ENCODE measurements at places on chromosomes 1 and 21.
A peak's percentile ranks its signal among the peaks of the same experiment; 100 is the strongest.

DNA sequence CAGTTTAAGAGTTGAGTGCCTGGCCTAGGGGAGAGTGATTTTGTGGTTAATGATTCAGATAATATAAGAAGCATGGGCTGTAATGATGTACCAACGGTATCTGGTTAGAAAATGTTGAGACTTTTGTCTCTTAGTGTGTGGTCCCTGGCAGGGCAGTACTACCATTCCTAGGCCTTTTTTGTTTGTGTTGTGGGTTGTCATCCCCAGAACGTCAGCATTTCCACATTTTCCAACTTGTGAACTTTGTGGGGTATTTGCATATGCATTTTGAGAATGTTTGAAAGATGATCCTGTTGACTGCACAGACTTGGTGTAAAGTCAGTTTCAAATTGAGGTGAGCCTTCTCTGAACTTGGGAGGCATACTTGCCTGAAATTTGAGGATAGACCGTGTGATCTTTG, 11.4 kb downstream of the NEK7 start:
- DNase-seq, result no peak

DNA sequence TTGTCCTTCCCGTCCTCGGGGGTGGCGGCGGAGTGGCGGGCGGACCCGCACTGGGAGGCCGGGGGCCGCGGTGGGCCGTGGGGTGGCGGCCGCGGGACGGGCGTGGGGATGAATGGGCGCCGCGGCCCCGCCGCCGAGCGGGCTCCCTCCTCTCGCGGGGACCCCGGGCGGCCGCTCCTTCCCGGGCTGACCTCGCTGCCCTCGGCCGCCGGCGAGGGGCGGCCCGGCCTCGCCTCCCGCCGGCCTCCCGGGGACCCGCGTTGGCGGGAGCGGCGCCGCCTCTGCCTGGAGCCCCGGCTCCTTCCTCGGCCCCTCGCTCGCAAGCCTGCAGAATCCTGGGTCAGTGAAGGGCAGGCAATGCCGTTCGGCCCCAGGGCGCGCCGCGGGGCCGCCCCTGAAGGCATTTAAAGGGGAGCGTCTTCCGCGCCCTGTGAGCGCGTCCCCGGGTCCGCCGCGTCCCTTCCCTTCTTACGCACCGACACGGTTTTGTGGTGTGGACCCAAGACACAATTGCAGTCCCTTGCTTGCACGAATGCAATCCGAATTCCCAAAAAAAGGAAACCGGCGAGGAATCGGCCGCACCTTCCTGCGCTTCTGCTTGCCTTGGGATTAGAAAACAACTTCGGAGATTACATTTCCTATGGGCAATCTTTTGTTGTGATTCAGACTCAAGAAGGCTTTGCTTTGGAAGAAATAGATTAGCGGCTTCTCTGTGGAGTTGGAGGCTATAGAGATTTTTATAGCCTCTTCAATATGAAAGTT, 776 bp downstream of the ITSN1 start:
- peak; percentile 27 for DNase-seq

GRCh38 chr1:213332491-213332890, 281.4 kb downstream of the RPS6KC1 start:
- no peak for DNase-seq

- DNase-seq, result no peak
Measured at GRCh38 chr1:16289959-16290358, 53.0 kb upstream of the CPLANE2 start.

DNA sequence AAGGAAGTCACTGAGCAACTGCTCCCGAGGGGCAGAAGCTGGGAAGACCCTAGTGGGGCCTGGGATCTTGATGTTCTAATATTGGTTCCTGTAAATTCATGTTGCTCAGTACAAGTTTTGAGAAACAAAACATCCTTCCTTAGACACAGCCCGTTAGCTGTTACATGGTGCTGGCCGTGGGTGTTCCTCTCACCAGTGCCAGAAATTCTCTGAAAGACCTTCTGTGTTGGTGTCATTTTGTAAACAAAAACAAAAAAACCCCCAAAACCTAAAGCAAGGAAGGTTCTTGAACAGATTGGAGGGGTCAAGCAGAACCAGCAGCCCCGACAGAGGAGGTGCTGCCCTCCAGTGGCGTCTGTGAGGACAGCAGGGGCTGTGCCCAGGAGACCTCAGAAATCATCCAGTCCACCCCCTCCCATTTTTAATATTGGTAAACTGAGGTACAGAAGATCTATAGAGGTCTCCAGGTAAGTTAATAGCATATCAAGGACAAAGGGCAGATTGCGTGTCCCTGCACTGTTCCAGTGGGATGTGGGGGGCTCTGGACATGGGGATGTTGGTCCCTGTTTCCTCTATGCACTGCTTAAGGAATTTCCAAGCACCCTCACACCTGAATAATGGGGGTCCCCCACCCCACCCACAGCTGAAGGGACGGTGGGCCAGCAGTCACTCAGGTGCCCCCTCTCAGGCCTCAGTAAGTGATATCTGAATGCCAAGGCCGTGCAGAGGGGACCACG, 38.2 kb downstream of the SLC2A7 start:
- DNase-seq, result no peak

DNA sequence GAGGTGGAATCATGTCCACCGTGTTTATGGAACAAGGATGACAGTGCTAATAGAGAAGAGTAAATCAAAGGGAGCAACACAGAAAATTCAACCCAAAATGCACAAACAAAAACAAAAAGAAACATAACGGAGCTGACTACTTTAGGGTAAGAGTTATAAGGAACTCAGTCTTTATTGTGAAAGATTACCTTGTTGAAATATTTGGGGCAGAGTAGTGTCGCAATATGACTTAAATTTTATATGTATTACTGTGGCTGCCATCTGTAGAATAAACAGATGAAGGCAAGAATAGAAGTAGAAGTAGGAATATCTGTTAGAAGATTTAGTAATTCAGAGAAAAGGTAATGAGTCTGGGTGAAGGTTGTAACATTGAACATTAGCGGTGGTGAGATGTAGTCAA, 913.9 kb downstream of the BRINP3 start:
- no peak for DNase-seq

- no peak for DNase-seq
Measured at GRCh38 chr1:203217668-203218067, 11.8 kb downstream of the CHIT1 start.

GRCh38 chr21:36104317-36105300, 30.3 kb upstream of the CBR3 start:
- no peak for DNase-seq

GRCh38 chr1:1167398-1167821, 6.3 kb upstream of the TTLL10 start:
- no peak for DNase-seq

DNA sequence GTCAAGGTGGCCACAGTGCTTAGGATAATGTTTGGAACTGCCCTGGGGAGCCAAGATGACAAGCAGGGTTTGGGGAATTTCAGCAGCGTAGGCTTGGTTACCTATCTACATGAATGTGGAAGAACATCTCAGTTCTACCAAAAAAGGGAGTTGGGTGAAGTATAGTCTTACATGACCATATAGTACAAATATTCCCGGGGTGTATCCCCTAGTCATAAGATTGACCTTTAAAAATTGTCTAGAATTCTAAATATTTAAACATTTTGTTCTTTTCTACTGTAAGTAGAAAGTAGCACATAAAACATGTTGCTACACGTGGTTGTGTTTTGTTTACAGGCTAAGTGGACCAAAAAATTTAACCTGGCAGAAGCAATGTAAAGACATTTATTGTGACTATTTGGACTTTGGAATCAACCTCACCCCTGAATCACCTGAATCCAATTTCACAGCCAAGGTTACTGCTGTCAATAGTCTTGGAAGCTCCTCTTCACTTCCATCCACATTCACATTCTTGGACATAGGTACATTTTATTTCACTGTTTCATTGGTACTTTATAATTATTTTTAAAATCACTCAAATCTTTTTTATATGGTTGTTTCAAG, 20.3 kb downstream of the IL12RB2 start:
- no peak for DNase-seq

DNA sequence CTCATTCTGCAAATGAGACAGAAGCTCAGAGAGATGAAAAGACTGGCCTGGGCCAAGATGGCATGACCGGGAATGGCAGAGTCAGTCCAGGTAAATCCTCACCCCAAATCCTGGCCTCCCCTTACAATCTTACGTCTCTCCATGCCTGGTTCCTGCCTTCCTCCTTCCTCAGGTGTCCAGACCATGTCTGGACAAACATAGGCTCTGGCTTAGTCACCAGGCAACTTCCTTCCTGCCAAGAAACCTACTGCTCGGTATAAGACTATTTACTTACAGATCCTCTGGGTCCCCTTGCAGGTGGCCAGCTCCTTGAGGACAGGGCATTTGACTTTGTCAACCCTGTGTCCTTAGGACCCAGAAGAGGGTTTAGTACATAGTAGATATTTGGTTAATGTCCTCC, 69.4 kb upstream of the ROR1 start:
- no peak for DNase-seq

DNA sequence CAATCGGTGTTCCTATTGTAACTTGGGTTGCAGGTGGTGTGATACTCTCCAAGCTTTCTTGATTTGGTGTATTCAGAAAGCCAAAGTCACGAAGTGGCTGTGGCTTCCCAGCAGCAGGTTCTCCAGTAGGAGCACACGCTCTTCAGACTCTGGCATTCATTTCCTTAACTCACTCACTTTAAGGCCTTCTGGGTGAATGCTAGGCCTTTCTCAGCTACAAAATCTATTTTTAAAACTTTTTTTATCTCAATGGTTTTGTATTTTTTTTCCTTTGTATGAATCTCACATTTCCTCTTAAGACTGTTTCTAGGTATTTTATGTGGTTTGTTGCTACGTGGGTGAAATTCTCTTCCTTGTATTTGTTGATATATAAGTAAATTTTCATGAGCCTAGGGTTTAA, 22.9 kb upstream of the PKN2 start:
- DNase-seq, result no peak

DNA sequence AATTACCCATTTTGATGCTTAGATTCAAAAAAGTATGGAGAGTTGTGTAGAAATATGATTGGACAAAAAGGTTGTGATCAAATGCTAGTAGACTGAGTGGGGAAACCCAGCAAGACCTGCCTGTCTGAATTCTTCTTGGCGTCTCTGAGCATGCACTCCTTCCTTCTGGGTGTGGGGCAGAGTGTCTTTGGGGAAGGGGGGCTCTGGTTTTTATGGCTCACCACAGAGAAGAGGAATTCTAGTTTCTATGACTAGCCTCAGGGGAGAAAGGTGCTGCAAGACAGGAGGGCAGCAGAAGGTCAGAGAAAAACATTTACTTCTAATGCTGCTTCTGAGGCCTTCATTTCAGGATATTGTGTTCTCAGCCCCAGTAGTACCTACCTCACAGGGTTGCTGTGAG, 33.9 kb upstream of the PIGC start:
- no peak for DNase-seq

GRCh38 chr1:36858981-36859380, 175.3 kb downstream of the GRIK3 start:
- no peak for DNase-seq

DNA sequence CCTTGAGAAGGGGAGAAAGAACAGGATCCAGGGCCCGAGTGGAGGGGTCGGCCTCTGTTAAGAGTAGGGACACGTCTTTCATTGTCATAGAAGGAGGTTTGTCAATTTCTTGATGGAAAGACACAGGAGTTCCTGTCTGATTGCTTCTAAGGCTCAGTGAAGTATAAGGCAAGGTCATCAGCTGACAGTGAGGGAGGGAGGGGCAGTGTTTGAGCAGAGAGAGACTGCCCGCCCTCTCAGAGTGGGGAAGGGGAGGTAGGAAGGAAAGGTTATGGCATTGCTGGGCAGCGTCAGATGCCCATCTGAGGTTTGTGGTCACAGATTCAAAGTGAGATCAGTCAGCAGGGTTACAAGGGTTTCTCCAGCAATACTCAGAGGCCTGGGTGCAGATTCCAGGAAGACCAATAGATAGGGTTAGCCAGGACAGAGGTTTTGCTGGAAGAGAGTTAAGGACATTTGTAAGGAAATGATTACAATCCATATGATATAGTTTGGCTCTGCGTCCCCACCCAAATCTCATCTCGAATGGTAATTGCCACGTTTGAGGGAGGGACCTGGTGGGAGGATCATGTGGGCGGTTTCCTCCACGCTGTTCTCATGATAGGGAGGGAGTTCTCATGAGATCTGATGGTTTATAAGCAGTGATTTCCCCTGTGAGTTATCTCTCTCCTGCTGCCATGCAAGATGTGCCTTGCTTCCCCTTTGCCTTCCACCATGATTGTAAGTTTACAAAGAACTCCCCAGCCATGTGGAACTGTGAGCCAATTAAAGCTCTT, 127.2 kb upstream of the GJB5 start:
- DNase-seq, result peak; percentile 72

- no peak for DNase-seq
Measured at GRCh38 chr1:199512037-199512710, 515.3 kb upstream of the NR5A2 start.

DNA sequence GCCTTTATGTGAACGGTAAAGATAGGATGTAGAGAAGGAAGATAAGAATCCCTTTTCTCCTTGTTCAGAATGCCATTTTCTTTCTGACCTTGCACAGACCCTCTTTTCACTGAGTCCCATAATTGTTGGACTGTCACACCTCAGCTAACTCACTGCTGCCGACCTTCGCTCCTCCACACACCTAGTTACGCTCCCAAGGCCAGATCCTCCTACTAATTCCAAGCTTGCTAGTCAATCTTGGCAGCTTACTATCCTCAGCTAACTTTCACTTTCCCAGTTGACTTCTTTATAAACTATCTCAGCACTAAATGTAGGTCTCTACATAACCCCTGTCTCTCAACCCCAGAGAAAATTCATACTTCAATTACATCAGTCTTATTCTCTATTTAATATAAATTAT, 471.8 kb upstream of the PRMT6 start:
- no peak for DNase-seq

DNA sequence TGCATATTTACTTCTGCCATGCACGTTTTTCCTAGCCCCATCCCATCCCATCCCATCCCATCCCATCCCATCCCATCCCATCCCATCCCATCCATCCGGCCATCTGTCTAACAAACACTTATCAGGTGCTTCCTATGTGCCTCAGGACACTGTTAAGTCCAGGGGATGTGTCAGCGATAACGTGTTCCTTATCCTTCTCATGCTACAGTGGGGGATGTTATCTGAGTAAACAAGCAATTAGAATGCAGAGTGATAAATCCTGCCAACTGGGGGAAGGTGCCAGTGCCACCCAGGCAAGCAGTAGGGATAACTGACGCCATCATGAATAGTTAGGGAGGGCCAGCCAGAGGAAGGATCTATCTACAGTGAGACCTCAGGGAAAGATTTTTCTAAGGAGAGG, 304.2 kb downstream of the CAMTA1 start:
- DNase-seq, result no peak

GRCh38 chr1:47650205-47650604, 212.4 kb downstream of the FOXD2 start:
- DNase-seq, result no peak

GRCh38 chr1:26706315-26706714, 10.5 kb downstream of the ARID1A start:
- DNase-seq, result no peak

- no peak for DNase-seq
Measured at GRCh38 chr1:168989985-168990384, 116.5 kb upstream of the ATP1B1 start.

GRCh38 chr1:12643785-12644184, at the start of gene AADACL4:
Gene AADACL4, plus strand, starts transcription at chr1:12644085. Its CDS starts 462 bp downstream, at chr1:12644547.
- no peak for DNase-seq

- DNase-seq, result no peak
Measured at GRCh38 chr1:203426870-203427269, 48.7 kb upstream of the PRELP start.
